ENCODE measurements at places on chromosomes 2 and 18.
A peak's percentile ranks its signal among the peaks of the same experiment; 100 is the strongest.

DNA sequence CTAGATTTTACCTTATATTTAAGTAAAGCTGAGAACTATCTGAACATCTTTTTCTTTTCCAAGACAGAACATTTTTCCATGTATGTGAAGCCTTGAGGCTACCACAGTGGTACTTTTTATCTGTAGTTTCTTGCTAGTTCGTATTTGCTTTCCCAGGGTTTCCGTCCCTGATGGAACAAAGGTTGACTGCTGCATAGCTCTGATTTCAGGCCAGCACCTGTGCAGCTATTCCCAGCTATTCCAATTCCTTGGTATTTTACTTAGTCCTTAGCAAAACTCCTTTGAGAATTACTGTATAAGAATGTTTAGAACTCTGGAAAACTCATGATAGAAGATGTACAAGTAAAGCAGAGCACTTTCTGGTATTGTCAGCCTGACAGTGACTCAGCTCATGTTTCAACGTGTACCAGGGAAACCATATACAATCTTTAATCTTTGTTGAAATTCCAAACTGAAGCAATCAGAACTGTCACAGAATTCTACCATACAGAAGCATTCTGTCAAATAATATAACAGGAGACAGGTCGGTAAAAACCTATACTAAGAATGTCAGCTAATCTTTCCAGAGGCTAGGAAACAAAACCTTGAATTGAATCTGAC is 162.2 kb downstream of the PKP4 start:
- DNase-seq: peak; percentile 29

GRCh38 chr2:42046819-42047487 is 868 bp upstream of the PKDCC start:
- peak; percentile 50 for DNase-seq

- DNase-seq: no peak
These were observed 704.6 kb downstream of the SATB2 start for GRCh38 chr2:198753101-198753500.

DNA sequence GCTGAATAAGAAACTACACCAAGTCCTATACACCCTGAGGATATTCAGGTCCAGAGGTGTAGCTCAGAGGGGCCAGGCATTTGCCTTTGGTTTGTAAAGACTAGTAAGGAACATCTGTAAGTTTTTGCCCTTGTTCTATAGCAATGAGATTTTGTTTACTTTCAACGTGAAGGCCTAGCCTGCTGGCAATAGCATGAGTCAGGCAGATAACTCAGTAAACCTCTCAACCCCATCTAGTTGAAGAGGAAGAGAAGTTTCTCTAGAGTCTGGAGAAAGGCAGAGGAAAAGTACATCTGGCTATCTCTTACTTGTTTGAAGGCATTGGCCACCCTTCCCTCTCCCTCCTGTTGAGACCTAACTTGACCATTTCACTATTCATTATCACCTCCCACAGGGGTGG is 70.3 kb upstream of the ZNF521 start:
- DNase-seq: no peak

DNA sequence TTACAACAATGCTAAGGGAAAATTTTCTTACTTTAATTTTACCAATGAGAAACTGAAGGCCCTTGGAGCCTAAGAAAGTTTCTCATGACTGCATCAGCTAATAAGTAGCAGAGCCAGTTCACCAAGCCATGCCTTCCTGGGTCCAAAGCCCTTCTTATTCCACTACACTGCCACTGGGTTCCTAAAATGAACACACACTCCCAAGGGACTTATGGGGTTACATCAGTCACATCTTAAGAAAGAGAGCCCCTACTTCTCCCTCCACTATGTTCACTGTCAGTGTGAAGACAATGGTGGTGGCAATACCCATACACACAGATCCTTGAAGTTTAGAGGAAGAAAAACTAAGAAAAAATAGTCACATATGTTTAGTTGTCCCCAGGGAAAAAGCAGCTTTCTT is 20.6 kb downstream of the MBD2 start:
- no peak for DNase-seq

DNA sequence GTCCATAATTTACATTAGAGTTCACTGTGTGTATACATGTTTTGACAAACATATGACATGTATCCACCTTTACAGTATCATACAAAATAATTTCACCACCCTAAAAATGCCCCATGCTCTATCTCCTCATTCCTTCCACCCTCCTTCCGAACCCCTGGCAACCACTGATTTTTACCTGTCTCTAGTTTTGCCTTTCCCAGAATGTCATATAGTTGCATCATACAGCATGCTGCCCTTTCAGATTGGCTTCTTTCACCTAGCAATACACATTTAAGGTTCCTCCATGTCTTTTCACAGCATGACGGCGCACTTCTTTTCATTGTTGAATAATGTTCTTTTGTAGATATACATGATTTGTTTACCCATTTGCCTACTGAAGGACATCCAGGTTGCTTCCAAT is 10.4 kb downstream of the LRPPRC start:
- DNase-seq: no peak

DNA sequence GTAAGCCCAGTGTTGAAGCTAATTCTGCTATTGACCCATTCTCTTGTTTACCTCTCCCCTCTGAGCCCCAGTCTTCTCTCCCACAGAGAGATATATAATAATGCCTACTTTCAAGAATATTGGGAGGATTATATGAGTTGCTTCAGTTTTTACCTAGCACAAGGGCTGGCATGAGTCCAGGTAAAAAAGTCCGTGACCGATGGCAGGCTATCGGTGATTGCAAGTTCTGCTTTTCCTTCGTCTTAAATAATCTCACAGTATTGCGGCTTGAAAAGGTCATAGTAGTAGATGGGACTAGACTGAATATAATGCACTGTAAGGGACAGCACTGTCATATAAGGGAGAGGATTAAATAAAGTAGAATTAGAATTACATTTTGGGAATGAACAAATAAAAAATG is 77.6 kb downstream of the KIF5C start:
- DNase-seq: no peak

- no peak for DNase-seq
These were observed 60.0 kb downstream of the TNS1 start for GRCh38 chr2:217942731-217943335.

DNA sequence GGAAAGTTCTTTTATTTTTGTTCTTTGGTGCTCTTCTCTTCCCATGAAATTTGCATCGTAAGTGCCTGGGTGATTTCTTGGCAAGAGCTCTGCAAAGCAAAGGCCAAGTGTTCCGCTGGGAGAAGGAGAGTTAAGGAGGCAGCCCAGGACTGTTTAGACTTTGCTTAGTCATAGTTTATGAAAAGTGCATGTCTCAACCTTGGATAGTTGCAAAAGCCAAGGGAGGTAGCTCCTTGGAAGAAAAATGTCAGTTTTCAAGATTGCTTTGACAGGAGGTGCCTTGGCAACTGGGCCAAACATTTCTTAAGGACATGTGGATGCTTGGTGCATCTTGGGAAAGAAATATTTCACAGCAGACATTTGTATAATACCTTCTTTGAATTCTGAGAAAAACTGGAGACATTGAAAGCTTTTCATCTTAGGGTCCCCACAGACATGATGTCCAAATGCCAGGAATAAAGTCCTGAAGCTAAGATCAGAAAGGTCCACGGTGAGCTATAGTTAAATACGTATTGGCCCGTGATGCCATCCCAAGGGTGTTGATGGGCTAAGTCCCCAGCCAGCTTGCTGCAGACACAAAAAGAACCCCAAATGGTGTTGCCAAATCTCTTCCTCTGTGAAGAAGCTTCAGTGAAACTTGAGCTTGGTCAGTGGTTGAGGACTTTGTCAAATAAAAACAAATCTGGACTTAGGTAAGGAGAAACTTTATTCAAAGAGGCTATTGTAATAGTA is 96.3 kb upstream of the THUMPD2 start:
- DNase-seq: peak; percentile 97

DNA sequence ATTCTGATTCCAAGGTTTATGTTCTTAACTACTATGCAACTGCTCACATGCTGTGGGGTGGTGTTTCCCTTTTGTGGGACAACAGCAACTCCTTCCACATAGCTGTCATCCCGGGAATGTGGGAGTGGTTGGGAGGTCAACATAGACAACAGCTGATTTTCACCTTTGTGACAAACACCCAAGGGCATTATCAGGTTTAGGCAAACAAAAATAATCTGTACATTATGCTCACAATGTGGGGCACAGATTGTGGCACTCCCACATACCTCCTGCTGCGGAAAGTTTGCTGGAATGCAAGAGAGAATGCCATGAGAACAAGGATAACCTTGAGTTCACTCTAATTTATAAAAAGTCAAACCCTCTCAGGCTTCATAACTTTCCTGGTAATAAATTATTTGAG is 582.6 kb downstream of the CNTNAP5 start:
- DNase-seq: no peak

DNA sequence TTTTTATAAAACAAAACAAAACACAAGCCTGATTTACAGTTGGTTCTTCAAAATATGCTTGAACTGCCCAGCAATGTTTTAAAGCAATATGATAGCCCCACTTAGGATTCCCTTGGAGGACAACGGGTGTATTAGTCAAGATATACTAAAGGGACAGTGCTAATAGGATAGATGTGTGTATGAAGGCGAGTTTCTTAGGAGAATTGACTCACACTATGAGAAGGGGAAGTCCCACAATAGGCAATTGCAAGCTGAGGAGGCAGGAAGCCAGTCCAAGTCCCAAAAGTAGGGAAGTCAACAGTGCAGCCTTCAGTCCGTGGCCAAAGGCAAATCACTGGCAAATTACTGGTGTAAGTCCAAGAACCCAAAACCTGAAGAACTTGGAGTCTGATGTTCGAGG is 167.9 kb downstream of the CBLN2 start:
- DNase-seq: no peak

- no peak for DNase-seq
These were observed 26.6 kb upstream of the SLC14A2 start for GRCh38 chr18:45588376-45589355.

DNA sequence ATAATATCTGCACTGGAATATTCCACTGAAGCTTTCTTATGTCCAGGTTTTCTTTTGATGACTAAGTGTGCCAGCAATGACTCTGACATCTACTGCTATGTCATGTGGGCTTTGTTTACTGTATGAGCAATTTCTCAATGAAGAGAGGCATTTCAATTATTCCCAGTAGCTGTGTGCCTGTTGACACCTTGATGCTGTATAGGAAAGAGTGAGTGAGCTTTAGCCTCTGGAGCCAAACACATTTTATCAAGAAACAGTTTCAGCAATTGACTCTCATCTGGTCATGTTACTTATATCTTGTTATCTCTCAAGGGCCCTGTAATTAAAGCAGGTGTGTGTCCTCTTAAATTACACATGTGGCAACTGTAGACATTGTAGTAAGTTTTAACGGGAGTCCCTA is 493.2 kb upstream of the FANCL start:
- DNase-seq: no peak

DNA sequence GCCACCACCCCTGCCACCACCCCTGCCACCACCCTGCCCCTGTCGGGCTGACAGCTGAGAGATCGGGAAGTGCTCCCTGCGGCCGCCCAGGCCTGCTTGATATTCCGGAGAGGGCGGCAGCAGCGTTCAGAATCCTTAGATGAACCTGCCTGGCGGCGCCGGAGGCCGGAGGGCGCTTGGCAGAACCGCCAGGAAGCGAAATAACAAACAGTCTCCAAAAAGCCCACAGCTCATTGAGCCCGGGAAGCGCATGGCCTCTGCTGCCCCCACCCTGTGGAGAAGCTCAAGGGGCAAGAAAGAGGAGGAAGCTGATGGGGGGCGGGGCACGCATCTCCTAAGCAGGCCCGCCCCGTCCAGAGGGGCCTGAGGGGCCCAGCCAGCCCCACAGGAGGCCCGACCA is 92.2 kb upstream of the MBOAT2 start:
- DNase-seq: peak; percentile 38

GRCh38 chr18:11871501-11871900 is 20.3 kb downstream of the CHMP1B start:
- no peak for DNase-seq

DNA sequence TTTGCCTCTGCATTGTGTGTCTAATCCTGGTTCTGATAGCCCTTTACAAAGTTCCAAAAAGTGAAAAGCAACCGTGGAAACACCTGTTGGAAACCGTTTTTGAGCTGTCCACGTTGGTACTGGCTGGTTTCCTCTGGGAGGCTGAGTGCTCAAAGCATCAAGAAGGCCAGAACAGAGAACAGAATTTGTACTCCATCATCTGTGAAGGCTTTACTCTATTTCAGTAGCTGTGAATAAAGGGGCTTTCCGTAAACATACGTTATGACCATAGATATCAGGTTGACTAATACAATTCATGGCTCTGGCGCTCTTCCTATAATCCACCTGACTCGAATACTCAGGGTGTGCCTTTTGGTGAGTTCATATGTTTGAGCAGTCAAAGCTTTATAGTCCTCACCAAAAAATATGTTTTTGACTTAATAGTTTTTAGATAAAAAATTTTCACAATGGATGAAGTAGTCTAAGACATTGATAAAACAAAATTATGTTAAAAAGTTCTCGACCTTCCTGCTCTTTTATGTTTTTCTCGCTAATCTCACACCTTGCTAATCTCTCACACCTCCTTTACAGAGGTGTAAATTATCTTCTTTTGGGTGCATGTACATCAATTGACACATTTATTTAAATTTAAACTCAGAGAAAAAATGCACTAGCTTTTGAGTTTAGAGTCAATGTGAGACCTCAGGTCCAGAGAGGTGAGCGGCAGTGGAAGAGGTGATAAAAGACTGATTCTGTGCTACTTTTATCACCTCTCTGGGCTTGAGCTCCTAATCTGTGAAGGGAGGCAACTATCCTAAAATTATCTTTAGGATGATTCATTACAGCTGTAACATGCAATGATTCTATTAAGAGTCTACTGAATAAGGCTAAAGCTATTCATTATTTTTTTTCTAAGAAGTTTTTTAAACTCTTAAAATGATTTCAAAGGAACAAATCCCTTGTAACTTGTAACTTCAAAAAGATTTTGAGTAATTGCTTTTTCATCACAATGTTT is 65.3 kb downstream of the CXCR4 start:
- no peak for DNase-seq

GRCh38 chr2:134362152-134362668 is 108.3 kb downstream of the MGAT5 start:
- no peak for DNase-seq

DNA sequence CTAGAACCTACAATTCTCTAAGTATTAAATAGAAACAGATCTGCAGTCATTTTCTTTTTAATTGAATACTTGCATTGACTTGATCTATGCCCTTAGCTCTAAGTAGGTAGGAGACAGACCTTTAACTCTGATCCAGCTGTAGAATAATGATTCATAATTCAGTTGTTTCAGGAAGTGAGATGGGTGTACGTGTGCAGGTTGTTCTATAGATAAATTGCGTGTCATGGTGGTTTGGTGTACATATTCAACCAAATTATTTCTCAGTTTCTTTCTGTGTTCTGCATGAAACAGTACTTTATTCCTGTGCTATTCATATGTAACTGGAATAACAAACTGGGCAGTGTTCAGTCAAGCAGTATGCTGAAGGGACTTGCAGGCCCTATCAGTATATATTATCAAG is 34.3 kb upstream of the CD226 start:
- DNase-seq: no peak

- DNase-seq: no peak
These were observed 396.9 kb downstream of the DLGAP1 start for GRCh38 chr18:4058179-4058578.

DNA sequence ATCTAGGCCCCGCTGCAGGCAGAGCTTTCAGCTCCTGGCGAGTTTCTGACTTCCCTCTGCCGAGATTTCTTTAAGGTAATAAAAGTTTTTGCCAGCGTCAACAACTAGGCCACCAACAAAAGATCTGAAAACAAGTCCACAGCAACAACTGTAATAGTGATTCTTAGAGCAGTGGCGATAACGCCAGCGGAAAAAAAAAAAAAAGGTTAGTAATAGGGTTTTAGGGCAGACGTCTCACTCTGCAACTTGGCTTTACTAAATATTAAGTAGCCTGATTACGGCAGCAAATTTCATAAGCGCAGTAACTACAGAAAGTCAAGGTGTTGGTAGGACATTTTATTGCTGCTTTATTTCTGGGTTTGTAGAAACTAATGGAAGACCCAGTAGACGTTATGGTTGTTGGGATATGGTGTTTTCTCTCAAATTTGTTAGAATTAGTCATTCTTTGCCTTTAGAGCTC is 481 bp downstream of the SLC30A6 start:
- DNase-seq: peak; percentile 2
